ENCODE measurements at places on chromosomes 12 and 14.

GRCh38 chr12:18332173-18332572, 70.9 kb downstream of the PIK3C2G start:
- DNase-seq = no peak

DNA sequence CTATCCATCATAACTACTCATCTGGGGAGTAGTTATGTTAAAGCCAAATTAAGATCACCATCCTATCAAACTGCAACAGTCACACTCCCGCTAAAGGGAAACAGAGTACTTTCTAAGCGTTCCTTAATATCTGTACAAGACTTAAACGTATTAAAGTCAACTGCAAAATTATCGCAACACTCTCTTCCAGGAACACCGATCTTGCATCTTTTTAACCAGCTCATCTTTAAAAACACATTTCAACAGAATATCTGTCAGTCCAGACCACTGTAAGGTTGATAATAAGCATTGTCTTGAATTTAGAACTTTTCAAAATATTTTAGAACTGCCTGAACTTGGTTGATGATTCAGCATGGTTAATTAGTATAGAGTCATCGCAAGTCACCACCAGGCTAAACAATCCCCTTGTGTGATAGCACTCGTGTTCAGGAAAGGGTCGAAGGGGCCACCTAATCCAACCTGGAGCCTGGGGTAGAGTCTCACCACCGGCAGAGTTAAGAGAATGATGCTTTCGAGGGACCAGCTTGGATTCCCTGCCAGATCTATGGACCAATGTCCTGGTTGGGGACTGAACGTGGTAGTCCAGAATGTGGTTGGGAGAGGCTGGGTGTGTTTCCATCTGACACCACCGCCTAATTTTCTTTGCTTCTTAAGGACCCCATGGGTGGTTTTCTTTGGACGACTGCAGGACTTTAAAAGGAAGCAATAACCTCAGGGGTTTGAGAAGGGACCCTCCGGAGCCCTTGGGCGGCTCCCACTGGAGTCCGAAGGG, 890 bp downstream of the SPTLC2 start:
- DNase-seq = peak; percentile 37

GRCh38 chr12:79508622-79509021, 182.1 kb downstream of the PAWR start:
- DNase-seq = no peak

- DNase-seq = no peak
Observed at GRCh38 chr12:1838205-1838993, 18.0 kb downstream of the LRTM2 start.

DNA sequence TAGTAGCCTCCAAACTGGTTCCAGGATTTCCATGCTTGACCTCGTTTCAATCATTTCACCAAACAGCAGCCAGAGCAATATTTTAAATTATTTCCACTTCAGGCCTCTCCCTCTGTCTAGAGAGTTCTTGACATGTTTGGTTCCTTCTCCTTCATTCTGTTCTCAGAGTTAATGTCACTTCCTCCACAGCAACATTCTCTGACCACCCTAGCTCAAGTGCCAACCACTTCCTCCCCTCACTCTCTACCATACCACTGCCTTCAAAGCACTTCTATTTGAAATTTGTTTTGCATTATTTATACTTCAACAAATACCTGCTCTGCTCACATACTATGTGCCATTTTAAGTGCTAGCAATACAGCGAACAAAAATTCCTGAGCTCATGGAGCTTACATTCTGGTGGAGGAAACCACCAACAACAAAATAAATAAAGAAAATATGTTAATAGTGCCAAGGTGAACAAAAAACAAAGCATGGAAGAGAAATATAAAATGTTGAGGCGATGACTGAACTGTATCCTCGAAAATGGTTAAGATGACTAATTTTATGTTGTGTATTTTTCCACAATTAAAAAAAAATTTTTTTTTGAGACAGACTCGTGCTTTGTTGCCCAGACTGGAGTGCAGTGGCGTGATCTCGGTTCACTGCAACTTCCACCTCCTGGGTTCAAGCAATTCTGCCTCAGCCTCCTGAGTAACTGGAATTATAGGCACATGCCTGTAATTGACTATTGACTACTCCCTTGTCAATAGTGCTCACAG, 17.3 kb downstream of the BAZ1A start:
- DNase-seq = no peak

- no peak for DNase-seq
Observed at GRCh38 chr14:48751293-48751692, 834.9 kb downstream of the RPS29 start.

DNA sequence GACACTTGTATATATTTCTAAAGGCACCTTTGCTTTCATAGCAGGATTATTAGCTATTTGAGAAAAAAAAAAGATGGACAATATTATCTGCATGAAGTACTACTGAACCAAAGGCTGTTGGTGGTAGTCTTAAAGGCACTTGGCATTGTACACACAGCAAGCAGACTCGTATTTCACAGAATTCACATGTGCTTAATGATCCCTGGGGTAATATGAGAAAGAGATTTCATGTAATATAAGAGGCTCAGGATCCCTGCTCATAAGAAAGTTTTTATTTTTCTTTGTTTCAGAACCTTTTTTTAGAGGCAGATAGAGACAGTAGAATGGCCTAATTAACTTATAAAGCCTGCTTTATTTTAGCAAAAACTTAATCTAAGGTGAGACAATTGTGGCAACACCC, 59.5 kb downstream of the SYNE2 start:
- no peak for DNase-seq

- no peak for DNase-seq
Observed at GRCh38 chr12:992647-993046, 1.6 kb downstream of the ERC1 start.

- no peak for DNase-seq
Observed at GRCh38 chr14:96783043-96783914, 13.9 kb upstream of the VRK1 start.

DNA sequence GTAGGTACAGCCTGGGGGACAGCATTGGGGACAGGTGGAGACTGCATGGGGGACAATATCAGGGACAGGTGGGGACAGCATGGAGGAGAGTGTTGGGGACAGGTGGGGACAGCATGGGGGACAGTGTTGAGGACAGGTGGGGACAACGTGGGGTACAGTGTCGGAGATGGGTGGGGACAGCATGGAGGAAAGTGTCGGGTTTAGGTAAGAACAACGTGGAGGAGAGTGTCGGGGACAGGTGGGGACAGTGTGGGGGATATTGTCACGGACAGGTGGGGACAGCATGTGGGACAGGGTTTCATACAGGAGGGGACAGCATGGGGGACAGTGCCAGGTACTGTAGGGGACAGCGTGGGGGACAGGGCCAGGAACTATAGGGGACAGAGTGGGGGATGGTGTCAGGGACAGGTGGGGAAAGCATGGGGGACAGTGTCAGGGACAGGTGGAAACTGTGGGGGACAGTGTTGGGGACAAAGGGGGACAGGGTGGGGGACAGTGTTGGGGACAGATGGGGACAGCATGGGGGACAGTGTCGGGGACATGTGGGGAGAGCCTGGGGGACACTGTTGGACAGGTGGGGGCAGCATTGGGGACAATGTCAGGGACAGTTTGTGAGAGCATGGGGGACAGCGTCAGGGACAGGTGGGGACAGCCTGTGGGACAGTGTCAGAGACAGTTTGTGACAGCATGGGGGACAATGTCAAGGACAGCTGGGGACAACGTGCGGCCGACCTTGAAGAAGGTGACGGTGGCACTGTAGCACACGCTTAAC, 213.1 kb downstream of the TMEM121 start:
- DNase-seq = no peak

DNA sequence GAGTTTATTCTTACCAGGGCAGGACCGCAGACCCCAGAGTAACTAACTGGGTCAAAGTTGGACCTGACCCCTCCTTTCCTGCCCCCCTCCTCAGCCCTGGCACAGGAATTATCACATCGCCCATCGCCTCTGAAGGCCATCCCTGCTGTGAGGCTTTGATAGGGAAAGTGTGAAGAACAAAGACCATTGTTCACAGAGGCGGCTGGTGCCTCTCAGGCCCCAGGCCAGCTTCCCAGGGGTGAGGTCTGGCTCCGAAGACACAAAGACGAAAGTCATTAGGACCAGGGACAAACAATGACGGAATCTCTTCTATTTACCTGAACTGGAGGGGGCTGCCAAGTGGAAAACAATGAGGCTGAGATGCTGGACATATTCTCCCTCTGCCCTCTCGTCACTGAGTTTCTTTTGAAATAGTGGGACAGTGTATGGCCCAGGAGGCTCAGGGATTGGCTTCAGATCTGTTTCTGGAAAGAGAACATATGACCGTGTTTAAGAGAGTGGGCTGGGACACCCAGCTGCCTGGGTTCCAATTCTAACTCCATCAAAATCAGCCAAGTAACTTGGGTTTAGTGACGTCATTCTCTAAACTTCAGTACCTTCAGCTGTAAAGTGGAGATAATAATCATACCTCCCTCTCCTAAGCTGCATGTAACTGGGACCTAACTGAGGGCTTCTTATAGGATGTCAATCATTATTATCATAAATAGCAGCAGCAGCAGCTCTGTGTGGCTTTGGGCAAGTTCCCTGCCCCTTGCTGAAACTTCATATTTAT, 769.4 kb downstream of the MED13L start:
- no peak for DNase-seq

- no peak for DNase-seq
Observed at GRCh38 chr12:55696796-55697462, 10.8 kb downstream of the ITGA7 start.

GRCh38 chr14:102778338-102779083, 1.3 kb downstream of the TRAF3 start:
- peak; percentile 50 for DNase-seq

DNA sequence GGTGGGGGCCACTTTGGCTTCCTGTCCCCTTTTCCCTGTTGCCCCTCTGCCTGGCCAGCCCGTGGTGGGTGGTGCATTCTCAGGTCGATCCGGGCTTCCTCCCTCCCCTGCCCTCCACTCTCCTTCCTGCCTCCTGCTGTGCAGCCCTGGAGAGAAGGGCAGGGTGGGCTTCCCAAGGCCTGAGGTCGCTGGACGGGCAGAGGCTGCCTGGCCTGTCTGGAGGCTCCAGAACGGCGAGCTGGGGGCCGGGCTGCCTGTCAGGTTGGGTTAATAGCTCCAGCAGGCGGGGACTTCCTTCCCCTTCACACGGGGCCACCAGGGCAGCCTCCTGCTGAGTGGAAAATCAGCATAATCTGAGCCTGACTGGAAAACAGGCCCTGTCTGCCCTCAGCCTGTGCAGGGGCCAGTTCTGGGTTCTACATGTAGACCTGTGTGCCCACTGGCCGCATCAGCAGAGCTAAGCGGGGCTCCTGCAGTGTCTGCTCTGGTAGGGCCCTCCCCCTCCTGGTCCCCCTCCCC, 11.3 kb downstream of the KIF26A start:
- DNase-seq = no peak

DNA sequence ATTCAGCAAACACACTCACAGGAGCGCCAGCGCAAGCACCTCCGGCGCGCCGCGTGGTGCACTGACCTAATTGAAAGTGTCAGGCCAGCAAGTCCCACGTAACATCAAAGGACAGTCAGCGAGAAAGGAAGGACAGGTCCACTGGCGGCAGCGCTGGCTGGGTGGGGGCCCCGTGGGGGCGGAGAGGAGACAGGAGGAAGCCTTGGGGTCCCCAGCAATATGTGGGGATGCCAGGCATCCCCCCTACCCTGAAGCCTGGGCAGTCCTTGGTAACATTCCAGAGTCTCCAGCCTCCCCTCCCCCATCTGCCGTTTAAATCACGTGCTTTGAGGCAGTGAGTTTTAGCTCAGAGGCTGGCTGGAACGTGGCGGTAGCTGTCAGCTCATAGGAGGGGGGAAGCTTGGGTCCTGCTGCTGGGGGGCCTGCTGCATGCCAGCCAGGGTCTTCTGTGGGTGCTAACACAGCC, 159.2 kb downstream of the CALM1 start:
- DNase-seq = no peak

GRCh38 chr14:60278350-60278749, 29.3 kb downstream of the PPM1A start:
- DNase-seq = no peak

DNA sequence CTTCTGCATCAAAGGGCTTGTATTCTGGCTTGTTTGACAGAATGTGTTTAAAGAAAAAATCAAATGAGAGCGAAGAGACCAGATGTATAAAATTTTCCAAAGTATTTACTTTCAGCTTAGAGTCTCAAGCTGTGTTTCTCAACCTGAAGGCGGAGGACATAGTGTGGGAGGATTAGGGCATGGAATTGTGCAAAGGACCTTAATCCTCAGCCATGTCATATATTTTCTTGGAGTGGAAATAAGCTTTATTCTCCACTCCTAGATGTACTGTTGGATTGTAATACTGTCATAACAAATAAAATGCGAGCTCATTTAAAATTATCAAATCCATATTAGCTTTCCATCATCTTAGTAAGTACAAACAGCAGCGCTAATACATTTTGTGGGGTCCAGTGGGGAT, 154.0 kb downstream of the PAH start:
- no peak for DNase-seq

GRCh38 chr12:124388679-124389137, 93.8 kb downstream of the RFLNA start:
- DNase-seq = peak; percentile 87

GRCh38 chr14:64680714-64681065, 23.5 kb upstream of the PLEKHG3 start:
- DNase-seq = peak; percentile 60

GRCh38 chr12:79763766-79764452, 73.1 kb upstream of the PAWR start:
- DNase-seq = no peak

DNA sequence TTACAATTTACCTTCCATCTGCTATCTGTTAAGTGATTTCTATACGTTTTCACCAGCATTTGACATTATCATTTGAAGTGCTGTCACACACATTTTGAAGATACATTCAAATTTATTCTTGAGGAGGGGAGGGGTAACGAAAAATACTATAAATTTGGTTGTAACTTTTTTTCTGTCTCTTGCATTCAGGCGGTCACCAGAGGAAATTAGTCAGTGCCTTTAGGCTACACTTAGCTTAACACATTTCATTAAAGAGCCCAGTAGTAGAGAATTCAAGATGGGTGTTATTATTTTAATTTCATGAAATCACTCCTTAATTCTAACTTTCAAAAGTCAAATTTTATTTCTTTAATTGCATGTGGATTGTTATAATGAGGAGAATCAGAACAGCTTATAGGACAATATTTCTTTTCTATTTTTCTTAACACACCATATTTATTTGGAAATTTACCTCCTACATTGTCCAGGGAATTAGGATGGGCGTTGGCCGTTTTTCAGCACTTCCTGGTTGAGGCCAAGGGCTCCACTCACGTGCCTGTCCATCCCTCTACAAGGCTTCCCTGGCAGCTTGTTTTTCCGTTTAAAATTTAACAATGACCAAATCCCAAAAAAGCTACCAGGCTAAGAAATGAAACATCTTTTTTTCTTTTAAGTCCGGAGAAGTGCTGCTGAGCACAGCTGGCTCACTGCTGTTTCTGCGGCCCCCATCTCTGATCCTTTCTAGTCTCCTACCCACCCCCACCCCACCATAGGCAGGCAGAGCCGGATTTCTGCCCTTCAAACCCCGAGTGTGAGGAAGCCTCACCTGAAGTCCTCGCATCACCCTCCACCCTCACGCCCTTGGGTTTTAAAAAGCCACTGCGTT, 1.1 kb upstream of the FAR2 start:
- DNase-seq = peak; percentile 30

GRCh38 chr14:51160871-51161270, 66.0 kb upstream of the TRIM9 start:
- no peak for DNase-seq

GRCh38 chr12:24038211-24038997, 88.9 kb upstream of the SOX5 start:
- no peak for DNase-seq

- peak; percentile 45 for DNase-seq
Observed at GRCh38 chr14:39469094-39469710, 37.0 kb upstream of the FBXO33 start.

GRCh38 chr14:82755923-82756322, 1222.3 kb upstream of the SEL1L start:
- DNase-seq = no peak

GRCh38 chr14:81506487-81506886, 27.2 kb downstream of the SEL1L start:
- no peak for DNase-seq

Data from suppressor macrophage treated with lipopolysaccharide for 1 hour (primary cell).